ENCODE measurements at places on chromosomes 4 and X. TPM values are rescaled to one million over a fixed set of nuclear protein-coding genes. Genes with fewer than 3 reads are reported as not detected.

DNA sequence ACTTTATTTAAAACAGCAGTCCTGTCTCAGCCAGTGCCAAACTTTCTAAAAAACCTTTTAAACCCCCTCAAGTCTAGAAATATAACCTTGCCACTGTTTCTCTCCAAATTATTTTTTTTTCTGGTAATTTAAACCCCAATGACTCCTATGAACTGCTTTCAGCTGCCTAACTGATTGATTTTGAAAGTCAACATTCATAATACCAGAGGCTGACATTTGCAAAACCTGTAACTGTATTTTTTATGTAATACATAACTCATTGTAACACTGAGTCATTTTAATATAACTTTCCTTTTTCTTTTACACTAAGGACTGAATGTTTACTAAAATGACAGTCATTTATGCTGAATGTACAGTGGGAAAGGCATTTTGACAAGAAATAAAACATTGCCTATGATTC lies 19.1 kb upstream of the EGFL6 start:
- DNase-seq: no peak

DNA sequence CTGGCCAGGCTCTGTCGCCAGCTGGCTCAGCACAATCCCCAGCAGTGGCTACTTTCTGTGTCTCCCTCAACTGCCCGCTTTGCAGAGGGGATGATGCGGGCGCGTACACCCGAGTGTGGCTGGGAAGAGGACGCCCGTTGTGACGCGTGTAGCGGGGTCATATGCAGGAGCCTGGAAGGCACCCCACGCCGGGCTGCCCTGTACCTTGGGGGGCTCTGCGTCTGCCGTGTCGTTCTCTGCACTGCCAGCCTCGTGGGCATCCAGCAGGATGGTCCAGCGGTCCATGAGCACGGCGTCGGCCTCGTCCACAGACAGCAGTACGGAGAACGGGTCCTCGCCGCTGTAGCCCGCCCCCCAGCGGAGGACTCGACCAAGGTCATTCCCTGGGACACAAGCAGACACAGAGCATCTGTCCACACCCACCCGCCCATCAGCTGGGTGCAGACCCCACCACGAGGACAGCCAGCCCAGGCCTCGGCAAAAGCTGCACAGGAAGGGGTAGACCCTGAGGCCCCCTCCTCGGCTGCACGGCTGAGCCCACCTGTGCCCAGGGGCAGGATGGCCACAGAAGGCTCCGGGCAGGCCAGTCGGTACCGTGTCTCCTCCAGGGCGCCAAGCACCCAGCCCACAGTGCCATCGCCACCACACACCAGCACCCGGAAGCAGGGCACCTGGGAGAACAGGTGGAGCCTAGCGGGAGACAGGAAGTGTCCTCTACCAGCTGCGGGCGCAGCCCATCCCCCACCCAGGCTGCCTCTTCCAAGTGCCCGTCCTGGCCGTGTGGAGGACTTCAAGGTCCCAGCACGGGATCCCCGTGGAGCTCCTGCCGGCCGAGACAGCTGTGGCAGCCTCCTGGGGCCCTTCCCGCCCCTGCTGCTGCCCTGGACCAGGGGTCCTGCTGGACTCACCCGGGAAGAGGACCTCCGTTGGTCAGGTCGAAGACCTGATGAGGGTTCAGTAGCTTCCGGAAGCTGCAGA lies 10.8 kb downstream of the DGKQ start:
- DNase-seq: peak; percentile 11

UGT2A3 gene
- total RNA-seq: not detected

UBA1 gene
- total RNA-seq: 294 TPM

ZCCHC12 gene
- not detected for total RNA-seq

- DNase-seq: no peak
These were observed 15.0 kb downstream of the UVSSA start for GRCh38 chr4:1362046-1362445.

GRCh38 chr4:187307131-187307530 lies 583.5 kb upstream of the FAT1 start:
- DNase-seq: no peak

DNA sequence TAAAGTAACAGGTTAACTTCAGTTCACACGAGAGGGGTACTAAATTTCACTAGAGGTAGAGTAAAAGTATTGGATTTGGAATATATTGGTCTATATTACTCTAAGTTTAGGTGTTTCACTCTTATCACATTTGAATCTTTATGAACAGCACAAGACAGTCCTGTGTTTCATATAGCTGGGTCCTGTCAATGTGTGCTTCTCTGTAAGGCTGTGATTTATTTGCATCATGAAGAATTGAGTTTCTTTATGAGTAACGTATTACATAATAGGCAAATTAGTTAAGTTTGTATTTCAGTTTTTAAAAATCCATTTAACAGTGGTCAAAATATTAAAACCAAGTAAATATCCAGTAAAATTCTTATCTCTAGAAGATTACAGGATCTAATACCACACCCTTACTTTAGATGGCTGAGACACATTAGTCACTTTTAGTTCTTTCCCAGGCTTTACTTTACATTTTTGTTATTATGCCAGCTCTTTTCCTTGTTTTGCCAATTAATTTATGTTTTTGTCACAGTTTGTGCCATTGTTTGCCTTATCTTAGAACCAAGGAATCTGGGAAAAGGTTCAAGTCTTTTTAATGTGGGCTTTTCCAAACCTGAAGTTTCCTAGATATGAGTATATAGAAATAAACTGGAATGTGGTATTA lies 32.1 kb downstream of the NUDT6 start:
- DNase-seq: no peak

GRCh38 chr4:126614356-126614855 lies 1018.4 kb upstream of the INTU start:
- DNase-seq: no peak

DNA sequence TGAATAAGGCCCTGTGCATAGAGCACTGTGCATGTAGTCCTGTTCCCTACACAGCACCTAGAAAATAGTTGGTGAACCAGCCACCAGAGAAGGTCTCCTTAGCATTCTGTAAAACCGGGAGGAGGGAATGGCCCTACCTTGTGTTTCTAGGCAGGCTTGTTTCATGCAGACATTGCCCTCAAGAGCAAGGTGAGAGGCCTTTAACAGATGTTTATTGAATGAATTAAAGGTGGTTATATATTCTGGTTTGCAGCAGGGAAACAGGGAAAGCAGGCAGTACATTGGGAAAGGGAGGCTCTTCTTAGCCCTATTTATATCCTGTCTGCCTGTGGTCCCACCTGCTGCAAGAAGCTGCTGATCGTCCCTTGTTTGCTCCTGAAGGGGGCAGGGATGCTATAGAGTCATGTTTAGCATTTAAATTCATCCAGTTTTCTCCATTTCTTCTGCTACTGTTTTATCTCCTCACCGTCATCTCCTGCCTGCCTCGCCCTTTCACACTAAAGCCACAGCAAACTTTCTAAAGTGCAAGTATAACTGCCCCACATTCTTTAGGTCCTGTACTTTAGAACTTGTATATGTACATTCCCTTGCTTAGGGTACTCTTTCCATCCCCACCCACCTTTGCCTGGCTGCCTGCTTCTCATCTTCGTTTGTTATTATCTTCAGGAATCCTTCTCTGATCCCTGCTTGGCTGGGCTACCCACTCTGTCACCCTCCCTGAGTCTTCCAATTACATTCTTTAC lies 60.3 kb downstream of the EGF start:
- no peak for DNase-seq

DNA sequence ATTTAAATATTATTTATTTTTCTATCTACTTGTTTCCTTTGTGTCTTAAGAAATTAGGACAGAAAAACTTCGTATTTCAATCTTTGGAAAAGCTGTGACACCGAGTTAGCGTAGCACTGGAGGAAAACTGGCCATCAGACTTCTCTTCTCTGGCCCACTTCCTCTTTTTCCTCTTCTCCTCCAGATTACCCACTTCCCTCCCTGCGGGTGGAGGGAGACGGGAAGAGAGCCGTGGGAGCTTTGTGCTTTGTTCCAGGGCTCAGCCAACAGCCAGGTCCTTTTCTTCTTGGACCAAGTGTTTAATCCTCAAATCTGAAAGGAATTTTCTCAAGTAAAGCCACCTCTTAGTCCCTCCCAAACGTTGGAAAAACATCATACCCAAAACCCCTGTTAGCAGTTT lies 29.7 kb downstream of the OFD1 start:
- DNase-seq: no peak

SFRP2 gene
- not detected for total RNA-seq

Data from OCI-LY7 (cell line).